Stimulated activated CD8-positive, alpha-beta memory T cell treated with anti-CD3 and anti-CD28 coated beads, Interleukin-4, amount 100 ng/mL, for 1 hour (primary cell): ENCODE measurements at places on chromosomes 7 and 10.

GRCh38 chr10:12241810-12242529 is 46.0 kb downstream of the CDC123 start:
- DNase-seq, result no peak

DNA sequence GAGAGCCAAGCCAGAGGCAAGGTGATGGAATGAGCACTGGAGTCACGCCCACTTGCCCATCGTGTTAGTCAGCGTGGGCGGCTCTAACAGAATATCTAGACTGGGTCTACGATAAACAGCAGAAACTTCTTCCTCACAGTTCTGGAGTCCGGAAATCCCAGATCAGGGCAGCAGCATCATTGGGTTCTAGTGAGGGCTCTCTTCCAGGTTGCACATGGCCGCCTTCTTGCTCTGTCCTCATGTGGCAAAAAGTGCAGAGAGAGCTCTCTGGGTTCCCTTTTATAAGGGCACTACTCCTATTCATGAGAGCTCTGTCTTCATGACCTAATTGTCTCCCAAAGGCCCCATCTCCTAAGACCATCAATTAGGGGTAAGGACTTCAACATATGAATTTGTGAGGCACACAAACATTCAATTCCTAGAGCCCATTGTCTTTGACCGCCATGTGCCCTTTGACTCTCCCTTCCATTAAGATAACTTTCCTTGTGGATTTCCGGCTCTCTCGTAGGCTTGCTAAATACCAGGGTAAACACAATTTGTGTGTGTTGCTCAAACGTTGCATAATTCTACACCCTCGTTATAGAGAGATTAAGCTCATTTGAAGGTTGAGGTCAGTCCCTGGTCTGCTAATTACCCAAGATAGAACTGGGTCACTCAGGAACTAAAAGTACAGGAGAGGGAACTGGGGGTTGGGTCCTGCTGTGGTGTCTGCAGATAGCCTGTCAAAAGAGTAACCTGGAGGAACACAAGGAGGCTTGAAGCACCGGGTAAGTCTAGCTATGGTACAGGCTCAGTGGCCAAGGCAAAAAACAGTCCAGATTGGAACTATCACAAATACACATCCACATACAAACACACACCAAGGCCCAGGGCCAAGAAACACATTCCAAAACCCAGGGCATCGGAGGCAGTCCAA is 28.7 kb upstream of the USP6NL start:
- no peak for DNase-seq

GRCh38 chr7:124765401-124766352 is at the start of gene GPR37:
Gene GPR37 (minus strand): TSS chr7:124765792. CDS start chr7:124764976, 816 bp downstream.
- no peak for DNase-seq

DNA sequence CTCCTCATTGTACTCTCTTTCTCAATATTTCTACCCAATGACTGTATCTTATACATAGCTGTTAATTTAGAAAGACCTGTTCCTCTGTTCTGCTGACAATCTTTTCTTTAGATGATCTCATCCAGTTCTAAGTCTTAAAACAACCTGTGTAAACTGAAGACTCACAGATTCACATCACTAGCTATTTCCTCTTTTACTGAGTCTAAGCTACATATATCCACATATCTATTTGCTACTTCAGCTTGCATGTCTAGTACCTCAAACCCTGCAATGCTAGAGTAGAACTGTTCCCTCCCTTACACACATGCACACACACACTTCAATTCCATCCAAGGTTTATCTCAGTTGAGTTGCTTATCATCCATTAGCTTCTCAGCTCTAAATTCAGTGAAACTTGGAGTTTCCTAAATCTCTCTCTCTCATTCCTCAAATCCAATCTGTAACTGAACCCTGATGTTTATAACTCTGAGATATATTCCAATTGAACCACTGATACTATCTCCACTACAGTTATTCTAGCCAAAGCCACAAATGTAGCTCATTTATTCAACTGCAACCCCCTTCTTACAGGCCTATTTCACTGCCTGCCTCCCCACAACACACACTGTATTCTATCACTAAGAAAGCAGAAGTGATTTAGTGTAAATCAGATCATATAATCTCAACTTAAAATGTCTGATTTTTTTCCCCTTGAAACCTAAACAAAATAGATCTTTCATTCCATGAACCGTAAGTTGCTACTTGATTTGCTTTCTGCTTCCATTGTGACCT is 1036.8 kb upstream of the POT1 start:
- no peak for DNase-seq

DNA sequence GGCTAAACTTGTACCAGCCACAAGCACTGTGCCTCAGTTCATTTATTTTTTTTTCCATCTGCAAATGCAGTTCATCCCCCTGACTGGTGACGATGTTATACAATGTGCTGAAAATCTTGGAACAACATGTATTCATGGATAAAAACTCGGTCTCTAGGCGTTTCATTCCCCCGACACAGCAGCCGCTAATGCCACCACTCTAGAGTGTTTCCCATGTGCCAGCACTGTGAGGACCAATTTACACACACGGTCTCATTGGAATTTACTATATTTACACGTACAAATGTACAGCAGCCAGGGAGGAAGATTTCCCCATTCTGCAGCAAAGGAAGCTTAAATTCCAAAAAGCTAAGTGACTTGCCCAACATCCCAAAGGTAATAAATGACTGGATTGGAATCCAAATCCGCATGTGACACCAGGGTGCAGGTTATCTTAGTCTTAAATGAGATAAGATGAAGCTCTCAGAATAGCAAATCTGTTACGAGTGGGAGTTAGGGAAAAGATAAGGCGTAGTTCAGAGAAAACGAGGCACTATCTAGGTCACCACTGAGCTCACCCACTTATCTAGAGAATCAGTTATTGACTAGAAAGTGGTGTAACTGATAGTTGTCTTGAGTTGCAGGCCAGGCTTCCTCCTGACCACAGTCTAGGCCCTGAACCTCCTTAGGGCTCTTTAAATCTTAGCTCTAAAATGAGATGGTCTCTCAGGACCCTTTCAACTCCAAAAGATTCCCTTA is 36.7 kb downstream of the FAM107B start:
- DNase-seq, result no peak

- no peak for DNase-seq
Observed at GRCh38 chr10:103824281-103824680, 31.1 kb downstream of the SH3PXD2A start.

DNA sequence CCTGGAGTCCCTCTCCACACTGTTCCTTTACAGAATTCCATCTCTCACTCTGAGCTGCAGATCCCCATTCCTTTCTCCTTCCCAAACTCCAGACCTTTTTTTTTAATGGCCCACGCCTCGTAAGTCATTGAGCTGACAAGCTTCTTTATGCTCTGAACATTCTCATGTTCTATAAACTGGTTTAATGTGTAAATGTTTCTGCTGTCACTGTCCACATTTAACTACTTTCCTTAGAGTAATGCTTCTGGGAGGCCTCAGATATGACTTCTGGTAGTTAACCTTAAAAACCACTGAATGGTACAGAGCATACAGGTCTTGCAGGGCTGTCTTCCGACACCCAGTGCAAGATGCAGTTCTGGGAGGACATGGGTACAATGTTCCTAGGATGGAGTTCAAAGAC is 71.1 kb upstream of the CAMK2B start:
- DNase-seq, result no peak

GRCh38 chr7:92695308-92696261 is 105.4 kb upstream of the FAM133B start:
- no peak for DNase-seq

- DNase-seq, result no peak
Observed at GRCh38 chr10:78269060-78269459, 235.4 kb downstream of the RPS24 start.

- DNase-seq, result no peak
Observed at GRCh38 chr7:1436608-1437007, 22.7 kb downstream of the MICALL2 start.

DNA sequence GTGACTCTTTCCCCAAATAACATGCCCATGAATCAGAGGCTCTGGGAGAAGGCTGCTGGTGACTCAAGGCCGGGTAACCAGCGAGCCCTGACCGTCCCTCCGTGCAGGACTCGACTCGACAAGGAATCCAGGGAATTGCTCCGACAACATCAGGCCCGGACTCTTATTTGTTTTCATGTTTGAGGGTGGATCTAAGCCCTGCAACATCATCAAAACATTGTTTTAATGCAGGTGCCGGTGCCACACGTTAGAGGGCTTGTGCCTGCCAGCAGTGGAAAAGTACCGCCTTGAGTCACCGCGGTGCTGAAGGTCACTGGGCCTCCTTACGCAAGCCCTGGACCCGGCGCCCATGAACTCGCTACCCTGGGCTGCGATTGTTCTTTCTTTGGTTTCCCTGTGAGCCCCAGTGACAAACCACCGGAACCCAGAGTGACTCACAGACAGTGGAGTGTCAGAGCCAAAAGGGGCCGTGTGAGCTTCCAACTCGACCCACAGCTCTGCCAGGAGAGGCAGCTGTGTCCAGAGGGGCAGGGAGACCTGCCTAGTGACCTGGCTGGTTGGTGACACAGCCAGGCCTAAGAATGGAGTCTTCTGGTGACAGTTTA is 139.4 kb upstream of the SHH start:
- DNase-seq, result no peak

DNA sequence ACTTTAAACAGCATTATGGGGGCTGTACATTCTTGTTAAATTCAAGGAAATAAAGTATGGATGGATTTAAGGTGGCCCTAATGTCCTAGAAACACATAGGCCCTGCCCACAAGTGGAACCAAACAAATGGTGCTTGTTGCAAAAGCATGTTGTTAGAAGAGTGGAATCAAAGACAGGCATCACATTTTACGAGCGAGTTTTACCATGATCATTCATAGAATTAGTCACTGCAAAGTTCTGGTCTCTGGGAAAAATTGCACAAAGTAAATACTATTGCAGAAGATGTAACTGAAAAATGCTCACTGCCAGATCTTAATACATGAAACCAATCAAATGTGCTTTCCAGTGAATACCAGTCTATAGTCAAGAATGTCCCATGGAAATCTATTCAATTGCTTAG is 677.1 kb downstream of the PARD3 start:
- no peak for DNase-seq

- DNase-seq, result no peak
Observed at GRCh38 chr10:84452003-84452402, 123.6 kb downstream of the CCSER2 start.

DNA sequence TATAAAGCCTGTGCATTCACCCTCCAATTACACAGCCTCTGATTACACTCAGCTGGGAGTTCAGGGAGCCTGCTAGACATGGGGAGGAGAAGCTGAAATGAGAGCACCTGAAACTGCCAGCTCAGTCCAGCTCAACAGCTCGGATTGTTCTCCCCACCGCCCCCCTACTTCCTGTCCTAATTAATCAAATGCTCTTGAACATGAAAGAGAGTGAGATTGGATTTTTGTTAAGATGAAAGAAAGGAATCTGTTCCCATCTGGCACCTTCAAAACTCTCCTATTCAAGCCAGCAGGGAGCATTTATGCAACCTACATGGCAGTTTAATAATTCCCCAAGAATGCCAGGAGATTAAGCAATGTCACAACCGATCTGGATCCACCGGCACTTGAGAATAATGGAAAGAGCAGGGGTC is 98.0 kb downstream of the NPSR1 start:
- no peak for DNase-seq

GRCh38 chr10:23174074-23174976 is 17.8 kb upstream of the PTF1A start:
- no peak for DNase-seq

- DNase-seq, result no peak
Observed at GRCh38 chr7:108629651-108630400, 60.2 kb downstream of the DNAJB9 start.

- DNase-seq, result no peak
Observed at GRCh38 chr7:74253835-74254128, 417 bp downstream of the RFC2 start.

GRCh38 chr7:91953618-91954017 is 13.0 kb downstream of the AKAP9 start:
- no peak for DNase-seq

GRCh38 chr7:121562259-121562658 is 166.2 kb upstream of the FAM3C start:
- no peak for DNase-seq

DNA sequence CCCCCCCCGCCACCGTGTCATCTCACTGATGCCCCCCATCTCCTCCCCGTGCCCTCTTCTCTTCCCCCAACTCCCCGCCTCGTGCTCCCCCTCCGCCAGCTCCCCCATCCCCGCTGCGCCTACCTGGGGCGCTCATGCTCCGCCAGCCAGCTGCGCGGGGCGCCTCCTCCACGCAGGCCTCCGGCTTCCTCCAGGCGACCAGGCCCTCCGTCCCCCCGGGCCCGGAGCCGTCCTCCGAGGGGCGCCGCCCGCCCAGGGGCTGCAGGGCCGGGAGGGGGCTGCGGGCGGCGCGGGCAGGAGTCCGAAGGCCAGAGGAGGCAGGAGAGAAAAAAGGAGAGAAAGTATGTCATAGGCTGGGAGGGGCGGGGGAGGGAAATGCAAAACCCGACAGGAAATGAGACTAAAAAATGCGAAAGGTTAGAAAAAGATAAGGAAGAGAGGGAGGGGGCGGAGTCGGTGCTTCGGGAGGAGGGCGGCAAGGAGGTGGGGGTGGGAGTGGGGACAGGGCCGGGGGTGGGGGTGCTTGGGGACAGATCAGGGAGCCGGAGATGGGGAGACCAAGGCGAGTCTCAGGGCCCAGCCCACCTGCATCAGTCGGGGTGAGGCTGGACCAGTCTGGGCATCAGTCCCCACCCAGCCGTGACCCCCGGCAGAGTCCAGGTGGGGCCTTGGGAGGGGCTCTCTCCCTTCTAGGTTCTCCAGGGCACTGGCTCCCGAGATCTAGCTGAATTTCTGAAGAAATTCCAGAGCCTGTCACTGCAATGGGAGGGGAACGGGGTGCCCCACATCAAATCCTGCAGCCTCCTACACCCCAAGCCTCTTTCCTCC is at the start of gene CARD11:
Gene CARD11, minus strand, starts transcription at position 324 of the 828 bp plus-strand sequence. CDS start 85,361 bp downstream, outside the sequence.
- DNase-seq, result no peak

DNA sequence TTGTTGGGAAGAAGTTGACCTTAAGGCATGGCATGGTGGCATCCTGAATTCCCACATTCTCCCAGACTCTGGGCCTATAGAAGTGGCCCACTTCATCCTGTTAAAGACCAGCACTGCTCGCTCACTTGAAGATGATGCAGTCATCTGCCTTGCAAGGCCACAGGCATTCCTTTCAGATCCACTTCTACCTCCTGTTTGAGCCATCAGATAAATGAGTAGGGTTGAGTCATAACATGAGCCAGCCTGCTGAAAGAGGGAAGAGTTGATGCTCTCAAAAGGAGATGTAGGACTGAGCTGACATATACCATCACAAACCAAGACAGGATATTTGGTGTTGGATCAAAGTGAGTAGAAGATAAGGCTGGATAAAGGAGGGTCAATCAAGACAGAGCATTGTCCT is 1.5 kb upstream of the EBLN1 start:
- no peak for DNase-seq

DNA sequence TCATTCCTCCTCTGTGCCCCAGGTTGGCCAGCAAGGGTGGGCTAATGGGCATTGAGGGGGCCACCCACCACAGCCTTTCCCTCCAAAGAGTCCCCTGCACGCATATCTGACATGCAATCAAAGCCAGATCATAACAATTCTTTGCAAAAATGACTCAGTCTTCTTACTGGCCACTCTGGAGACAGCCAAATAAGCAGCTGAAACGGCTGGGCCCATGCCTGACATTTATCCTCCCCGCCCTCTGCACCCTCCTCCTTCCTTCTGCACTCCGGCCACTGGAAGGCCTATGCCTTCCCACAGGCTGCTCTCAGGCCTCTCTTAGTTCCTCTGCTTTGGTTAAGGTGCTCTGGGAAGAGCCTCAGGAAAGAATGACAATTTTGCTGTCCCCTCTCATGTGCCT is 29.2 kb upstream of the NPFFR1 start:
- DNase-seq, result no peak
